Left lung (tissue), 14 donors: ENCODE measurements at places on chromosomes 2 and 18. TPM values are rescaled to one million over a fixed set of nuclear protein-coding genes. Genes with fewer than 3 reads are reported as not detected.

CENPA gene
- 13.5 TPM for polyA plus RNA-seq

- DNase-seq, result no peak
These were observed 17.2 kb upstream of the LYPD6B start for GRCh38 chr2:149021271-149021719.

SLC4A3 gene
- 8.8 TPM for polyA plus RNA-seq

- DNase-seq, result no peak
These were observed 12.8 kb downstream of the ANKRD62 start for GRCh38 chr18:12106471-12106870.

- DNase-seq, result no peak
These were observed 44.3 kb upstream of the ASB1 start for GRCh38 chr2:238382381-238382781.

GRCh38 chr2:4873364-4873763 is 818.8 kb upstream of the SOX11 start:
- no peak for DNase-seq

ITGA4 gene
- polyA plus RNA-seq, result 26.5 TPM

GRCh38 chr18:34794348-34794747 is 84.2 kb downstream of the DTNA start:
- DNase-seq, result no peak

CD302 gene
- 58.5 TPM for polyA plus RNA-seq

DNA sequence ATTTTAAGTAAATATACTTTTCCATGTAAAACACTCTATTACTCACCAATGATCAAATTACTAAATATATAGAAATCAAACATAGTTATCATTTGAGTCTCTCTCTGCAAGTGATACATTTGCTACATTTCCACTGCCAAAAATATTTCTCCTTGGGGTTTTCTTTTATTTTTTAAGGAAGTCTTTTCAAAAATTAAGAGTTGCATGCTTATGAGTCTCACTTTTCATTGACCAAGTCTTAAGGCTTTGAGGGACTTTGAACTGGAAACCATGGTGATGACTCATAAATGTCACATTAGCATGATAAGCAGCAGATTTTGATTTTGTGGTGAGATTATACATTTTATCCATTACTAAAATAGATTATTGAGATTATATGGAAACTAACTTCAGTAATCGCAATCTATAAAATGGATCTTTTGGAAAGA is 152.9 kb downstream of the FAM124B start:
- DNase-seq, result no peak

- no peak for DNase-seq
These were observed 78.9 kb downstream of the CD8B2 start for GRCh38 chr2:106566050-106566449.

GRCh38 chr18:7023581-7023980 is 94.0 kb downstream of the LAMA1 start:
- no peak for DNase-seq

DNA sequence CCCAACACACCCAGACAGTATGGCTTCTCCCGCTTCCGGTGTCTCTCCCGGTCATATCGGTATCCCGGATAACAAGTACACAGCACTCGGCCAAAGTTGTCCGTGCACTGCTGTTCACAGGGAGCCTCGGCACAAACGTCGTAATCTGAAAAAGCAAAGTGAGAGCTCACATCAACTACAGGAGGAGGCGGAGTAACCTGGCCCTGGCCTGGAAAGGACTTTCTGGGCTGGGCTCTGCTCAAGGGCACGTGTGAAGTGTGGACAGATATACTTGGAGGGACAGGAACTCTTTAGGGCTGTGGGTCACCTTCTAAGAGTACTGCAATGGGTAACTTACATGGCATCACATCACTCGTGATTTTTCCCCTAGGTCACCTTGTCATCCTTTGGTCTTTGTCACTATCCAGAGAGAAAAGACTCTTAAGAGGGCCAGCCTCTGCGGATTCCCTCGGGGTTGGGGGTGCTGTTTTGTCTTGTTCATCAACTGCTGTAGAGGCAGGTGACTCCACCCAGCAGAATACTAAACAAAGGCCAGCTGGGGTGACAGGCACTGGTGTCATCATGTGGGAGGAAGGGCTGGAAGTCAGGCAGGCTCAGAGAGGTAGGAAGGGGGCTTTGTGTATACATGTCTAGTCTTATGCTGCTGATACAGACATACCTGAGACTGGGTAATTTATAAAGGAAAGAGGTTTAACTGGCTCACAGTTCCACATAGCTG is 110.6 kb upstream of the LMAN1 start:
- no peak for DNase-seq

XIRP2 gene
- 0.25 TPM for polyA plus RNA-seq

GRCh38 chr2:25000036-25000435 is 28.3 kb upstream of the DNAJC27 start:
- DNase-seq, result no peak

EVA1A gene
- 34.5 TPM for polyA plus RNA-seq

CCBE1 gene
- 77.2 TPM for polyA plus RNA-seq

REG3G gene
- not detected for polyA plus RNA-seq

DNA sequence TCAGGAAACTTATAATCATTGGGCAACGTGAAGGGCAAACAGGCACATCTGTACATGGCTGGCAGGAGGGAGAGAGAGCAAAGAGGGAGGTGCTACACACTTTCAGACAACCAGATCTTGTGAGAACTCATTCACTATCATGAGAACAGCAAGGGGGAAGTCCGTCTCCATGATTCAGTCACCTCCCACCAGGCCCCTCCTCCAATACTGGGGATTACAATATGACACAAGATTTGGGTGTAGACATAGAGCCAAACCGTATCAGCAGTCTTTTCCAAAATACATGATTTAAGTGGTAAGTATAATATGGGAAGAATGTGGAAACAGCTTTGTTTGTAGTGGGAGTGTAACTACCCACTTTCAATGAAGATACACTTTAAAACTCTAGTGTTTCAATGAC is 65.0 kb downstream of the EPB41L5 start:
- no peak for DNase-seq

- DNase-seq, result no peak
These were observed 231.9 kb upstream of the MMADHC start for GRCh38 chr2:149819356-149819957.

DNA sequence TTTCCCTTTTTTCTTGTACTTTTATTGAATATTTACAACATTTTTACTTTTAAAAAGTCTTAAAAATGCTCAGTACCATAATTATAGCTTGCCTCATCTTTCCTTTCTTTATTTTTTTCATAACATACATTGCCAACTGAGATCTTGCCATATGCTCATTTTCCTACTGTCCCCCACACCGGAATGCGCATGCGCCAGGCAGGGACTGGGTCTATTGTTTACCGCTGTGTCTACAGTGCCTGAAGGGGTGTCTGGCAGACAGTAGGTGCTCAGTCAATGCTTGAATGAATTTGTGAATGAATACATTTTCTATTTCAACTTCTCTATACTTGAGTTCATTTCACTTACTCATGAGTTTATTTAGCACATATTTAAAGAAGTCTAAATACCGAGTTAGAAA is 158.0 kb downstream of the CYP26B1 start:
- no peak for DNase-seq
